ENCODE measurements at places on chromosomes 6 and 20.

- DNase-seq, result no peak
Observed at GRCh38 chr20:3307078-3307477, 68.1 kb upstream of the SLC4A11 start.

DNA sequence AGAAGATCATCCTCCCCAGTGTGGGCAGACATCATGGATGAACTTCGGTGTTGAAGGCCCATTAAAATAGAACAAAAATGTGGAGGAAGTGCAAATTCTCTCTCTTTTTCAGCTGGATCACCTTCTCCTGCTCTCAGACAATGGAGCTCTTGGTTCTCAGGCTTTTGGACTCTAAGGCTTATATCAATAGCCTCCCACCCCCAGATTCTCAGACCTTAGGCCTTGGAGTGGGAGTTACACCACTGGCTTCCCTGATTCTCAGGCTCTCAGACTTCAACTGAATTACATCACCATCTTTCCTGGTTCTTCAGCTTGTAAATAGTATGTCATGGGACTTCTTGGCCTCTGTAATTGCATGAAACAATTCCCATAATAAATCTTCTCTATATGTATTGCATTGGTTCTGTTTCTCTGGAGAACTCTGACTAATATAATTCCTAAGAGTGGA lies 36.6 kb downstream of the NSFL1C start:
- no peak for DNase-seq

- no peak for DNase-seq
Observed at GRCh38 chr20:4779616-4780015, 57.9 kb downstream of the PRND start.

DNA sequence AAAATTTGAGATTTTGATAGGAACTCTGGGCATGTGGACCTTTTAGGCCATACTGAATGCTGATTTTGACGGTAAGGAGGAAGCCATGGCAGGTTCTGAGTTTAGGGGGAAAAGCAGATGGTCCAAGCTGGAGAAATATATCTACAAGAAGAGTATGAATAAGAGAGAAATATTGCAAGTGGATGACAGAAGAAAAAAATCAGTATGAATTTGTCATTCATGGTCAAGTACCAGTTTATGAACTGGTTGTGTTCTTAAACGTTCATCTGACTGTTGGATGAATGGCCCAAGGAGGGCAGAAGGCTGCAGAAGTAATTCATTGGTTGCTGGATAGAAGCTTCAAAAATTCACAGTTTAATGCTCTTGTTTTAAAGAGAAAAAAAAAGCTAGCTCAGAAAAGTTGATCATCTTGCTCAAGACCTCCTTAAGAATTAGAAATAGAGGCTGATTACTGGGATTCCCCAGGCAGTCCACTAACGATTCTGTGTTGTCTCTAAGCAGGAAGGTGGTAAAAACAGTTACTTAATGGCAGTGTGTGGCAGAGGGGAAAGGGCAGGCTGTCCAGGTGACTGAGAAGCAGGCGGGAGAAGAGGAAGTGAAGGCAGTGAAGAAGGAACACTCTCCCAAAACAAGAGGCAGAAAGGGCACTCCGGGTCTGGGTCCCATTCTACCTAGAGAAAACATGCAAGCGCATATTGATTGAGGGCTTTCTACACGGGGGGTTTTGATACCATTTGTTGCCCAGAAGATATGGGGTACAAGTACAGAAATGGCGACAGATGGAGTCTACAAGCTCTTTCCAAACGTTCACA lies 2.0 kb upstream of the DUSP22 start:
- no peak for DNase-seq

DNA sequence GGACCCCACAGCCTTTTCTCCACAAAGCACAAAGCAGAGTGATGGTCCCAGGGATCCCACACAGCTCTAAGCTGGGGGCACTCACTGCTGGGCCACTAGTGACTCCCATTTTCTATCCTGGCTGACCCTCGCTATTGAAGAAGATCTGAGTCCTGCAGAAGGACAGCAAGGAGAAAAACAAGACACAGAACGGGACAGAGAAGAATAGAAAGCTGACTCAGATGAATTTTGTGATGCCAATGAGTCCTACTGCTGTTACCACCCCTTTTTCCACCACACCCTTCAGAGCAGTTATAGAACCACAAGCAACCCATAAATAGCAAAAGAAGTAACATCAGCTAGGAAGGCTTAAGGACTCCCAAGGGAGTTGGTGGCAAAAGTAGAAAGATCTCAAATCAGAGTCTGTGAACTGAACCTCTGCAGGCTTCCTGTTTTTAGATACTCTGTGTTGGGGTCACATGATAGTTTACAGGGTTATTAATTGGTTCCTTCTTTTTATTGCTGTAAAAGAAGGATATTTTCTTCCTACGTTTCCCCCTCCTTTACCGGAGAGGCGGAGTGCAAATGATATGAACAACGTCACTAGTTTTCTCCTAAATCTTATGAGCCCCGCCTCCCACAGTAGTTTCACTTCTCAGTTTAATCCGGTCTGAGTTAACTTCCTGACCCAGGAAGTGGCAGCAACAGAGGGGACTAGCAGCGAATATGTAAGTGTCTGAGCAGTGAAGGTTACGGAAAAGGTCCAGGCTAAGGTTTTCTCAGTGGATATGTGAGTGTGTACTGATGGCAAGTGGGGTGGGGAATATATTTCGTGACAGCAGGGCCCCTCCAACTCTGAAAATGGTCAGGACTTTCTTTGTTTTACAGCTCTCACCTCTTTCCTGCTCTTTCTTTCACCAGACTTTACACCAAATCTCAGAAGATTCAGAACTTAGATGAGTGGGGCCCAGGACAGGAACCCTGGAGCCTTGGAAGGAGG lies at the start of gene TRIM38:
TRIM38 (plus strand) TSS at position 654 of the 979 bp plus-strand sequence. CDS start 3,721 bp downstream, outside the sequence.
- DNase-seq, result peak; percentile 87

DNA sequence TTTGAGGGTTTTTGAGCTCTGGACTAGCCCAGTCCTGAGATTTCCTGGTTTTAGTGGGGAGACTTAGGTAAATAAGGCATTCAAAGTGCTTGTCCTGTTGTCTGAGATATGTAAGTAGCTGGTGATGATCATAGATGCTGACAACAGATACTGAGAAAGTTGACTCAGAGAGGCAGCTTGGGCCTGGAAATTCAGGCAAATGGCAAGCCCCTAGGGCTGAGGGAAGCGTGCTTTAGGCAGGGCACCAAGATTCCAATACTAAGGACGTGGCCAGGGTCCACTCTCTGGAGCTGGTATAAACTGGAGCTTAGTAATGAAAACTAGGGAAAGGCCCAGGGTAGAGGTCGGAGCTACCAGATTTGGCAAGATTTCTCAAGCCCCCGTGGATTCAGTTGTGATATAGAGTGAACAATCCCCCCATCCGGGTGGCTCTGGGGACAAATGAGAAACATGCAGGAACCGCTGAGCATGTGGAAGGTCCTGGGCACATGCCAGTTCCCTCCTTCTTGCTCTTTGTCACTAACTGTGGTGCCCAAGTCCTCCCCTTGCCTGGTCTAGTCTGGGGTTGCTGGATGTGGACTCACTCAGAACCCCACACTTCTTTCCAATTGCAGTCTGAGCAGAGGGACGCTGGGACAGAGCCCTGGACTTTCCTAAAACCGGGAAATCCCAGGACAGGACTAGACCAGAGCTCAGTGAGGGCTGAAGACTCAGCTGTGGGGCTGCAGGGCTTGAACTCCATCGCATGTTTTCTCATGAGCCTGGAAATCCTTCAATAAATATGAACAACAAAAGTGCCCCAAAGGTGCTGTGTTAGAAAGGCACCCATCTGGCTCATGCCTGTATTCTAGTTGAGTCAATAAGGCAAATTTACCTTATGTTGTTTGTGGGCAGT lies 10.3 kb downstream of the SLC22A3 start:
- DNase-seq, result no peak

DNA sequence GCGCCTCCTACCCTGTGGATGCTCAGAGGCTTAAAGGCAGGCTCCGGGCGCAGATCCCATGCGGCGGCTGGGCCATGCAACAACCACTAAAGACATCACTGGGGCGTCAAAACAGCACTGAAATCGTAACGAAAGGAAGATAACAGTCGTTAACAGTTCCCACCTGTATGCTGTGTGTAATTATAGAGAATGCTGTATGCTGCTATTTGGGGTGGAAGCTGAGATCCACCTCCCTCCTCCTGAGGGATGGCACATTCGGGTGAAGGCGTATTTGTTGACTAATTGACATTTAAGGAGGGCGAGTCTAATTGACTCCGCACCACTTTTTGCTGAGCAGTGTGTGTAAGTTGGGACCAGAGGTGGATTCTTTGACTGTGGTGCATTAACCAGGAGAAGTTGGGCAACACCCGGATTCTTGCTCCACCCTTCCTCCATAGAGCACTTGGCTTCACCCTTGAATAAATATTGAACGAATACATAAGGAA lies 687 bp downstream of the SLC35A1 start:
- DNase-seq, result no peak
